ENCODE measurements at places on chromosomes 7 and 10.

GRCh38 chr7:89232-90019 lies 102.9 kb upstream of the FAM20C start:
- no peak overlapping the region for H3K4me3 ChIP-seq
- H3K4me1 ChIP-seq: peaks cover 51% of the 10 kb centered on the region
- no peaks in the 10 kb centered on the region for H3K36me3 ChIP-seq
- H3K27ac ChIP-seq: peak overlapping the region; percentile 89
- peak; percentile 66 for DNase-seq
- H3K27me3 ChIP-seq: no peaks in the 10 kb centered on the region

DNA sequence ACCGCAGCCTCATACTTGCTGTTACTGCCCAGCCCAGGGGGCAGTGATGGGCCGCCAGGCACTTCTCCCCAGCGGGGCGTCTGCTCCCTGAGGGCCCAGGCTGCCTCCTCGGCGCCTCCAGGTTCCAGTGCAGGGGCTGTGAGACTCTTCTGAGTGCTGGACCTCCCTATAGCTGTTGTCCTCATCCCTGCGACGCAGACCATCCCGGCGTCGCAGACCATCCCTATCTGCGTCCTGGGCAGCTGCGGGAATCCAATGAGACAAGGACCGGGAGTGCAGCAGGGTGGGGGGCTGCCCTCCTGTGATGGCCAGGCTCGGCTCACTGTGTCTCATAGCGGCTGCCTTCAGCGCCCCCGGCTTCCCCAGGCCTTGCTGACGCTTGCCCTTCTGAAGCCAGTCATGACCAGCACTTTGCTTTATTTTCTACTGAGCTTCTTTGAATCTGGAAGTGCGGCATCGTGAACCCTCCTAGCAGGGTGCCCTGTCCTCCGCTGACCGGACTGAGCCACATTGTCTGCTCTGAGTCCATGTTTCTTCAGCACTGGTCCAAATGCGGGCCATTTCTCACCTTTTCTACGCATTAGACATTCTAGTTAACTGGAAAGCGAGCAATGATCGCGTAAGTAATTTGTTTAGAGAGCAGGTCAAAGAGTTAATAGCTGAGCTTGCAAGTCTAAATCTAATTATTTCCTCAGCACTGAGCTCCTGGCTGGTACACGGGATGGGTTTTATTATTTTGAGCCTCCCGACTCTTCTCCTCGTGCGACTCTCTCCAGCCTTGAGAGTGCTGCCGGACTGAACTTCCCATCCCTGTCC lies 339.5 kb downstream of the WDR37 start:
- H3K27me3 ChIP-seq: no peaks in the 10 kb centered on the region
- H3K4me1 ChIP-seq: no peaks in the 10 kb centered on the region
- H3K36me3 ChIP-seq: no peaks in the 10 kb centered on the region
- no peak overlapping the region for H3K4me3 ChIP-seq

- DNase-seq: no peak
- H3K4me1 ChIP-seq: peaks cover 8% of the 10 kb centered on the region
- peaks cover 42% of the 10 kb centered on the region for H3K27me3 ChIP-seq
- no peak overlapping the region for H3K4me3 ChIP-seq
- no peaks in the 10 kb centered on the region for H3K36me3 ChIP-seq
Measured at GRCh38 chr10:42929993-42930392, 146.9 kb upstream of the RET start.

- no peak for DNase-seq
- H3K27ac ChIP-seq: no peak overlapping the region
- peaks cover 7% of the 10 kb centered on the region for H3K4me1 ChIP-seq
- H3K4me3 ChIP-seq: no peak overlapping the region
- no peaks in the 10 kb centered on the region for H3K36me3 ChIP-seq
Measured at GRCh38 chr7:120402801-120403200, 129.8 kb downstream of the KCND2 start.

DNA sequence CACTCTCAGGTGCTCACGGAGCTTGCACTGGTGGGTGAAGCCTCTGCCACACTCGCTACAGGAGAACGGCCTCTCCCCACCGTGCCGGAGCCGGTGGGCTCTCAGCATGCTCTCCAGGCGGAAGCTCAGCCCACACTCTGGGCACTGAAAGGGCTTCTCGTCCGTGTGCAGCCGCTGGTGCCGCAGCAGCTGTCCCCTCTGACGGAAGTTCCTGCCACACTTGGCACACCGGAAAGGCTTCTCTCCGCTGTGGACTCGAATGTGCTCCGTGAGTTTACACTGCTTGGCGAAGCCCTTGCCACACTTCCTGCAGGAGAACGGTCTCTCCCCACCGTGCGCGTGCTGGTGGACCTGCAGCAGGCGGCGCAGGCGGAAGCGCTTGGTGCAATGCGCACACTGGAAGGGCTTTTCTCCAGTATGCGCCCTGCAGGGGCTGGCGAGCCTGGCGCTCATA lies 19.3 kb downstream of the ZNF786 start:
- no peak for DNase-seq
- no peaks in the 10 kb centered on the region for H3K27me3 ChIP-seq
- no peak overlapping the region for H3K4me3 ChIP-seq
- H3K36me3 ChIP-seq: no peaks in the 10 kb centered on the region
- H3K27ac ChIP-seq: no peak overlapping the region
- H3K4me1 ChIP-seq: no peaks in the 10 kb centered on the region

- H3K4me1 ChIP-seq: peaks cover 10% of the 10 kb centered on the region
- H3K27me3 ChIP-seq: peaks cover 6% of the 10 kb centered on the region
- DNase-seq: peak; percentile 82
Measured at GRCh38 chr7:50197549-50197948, 104.5 kb upstream of the ZPBP start.

- no peak overlapping the region for H3K4me3 ChIP-seq
- no peaks in the 10 kb centered on the region for H3K36me3 ChIP-seq
- peaks cover 14% of the 10 kb centered on the region for H3K27me3 ChIP-seq
- H3K27ac ChIP-seq: no peak overlapping the region
Measured at GRCh38 chr7:142331941-142332340, 74.1 kb upstream of the PRSS58 start.

- no peaks in the 10 kb centered on the region for H3K36me3 ChIP-seq
- H3K4me1 ChIP-seq: peaks cover 28% of the 10 kb centered on the region
- H3K27ac ChIP-seq: peak overlapping the region; percentile 59
Measured at GRCh38 chr10:70354556-70354955, 27.9 kb downstream of the LRRC20 start.

- no peak overlapping the region for H3K27ac ChIP-seq
- no peaks in the 10 kb centered on the region for H3K27me3 ChIP-seq
- no peaks in the 10 kb centered on the region for H3K4me1 ChIP-seq
- no peaks in the 10 kb centered on the region for H3K36me3 ChIP-seq
Measured at GRCh38 chr10:15521328-15521903, 150.3 kb upstream of the FAM171A1 start.

GRCh38 chr7:7354674-7355073 lies 172.3 kb downstream of the C1GALT1 start:
- no peaks in the 10 kb centered on the region for H3K4me1 ChIP-seq
- H3K36me3 ChIP-seq: no peaks in the 10 kb centered on the region
- no peak overlapping the region for H3K4me3 ChIP-seq
- DNase-seq: peak; percentile 6
- H3K27ac ChIP-seq: no peak overlapping the region

GRCh38 chr10:79230328-79230830 lies 116.9 kb upstream of the PPIF start:
- H3K27ac ChIP-seq: peak overlapping the region; percentile 59
- no peaks in the 10 kb centered on the region for H3K27me3 ChIP-seq
- DNase-seq: peak; percentile 70
- peaks cover 15% of the 10 kb centered on the region for H3K4me1 ChIP-seq

DNA sequence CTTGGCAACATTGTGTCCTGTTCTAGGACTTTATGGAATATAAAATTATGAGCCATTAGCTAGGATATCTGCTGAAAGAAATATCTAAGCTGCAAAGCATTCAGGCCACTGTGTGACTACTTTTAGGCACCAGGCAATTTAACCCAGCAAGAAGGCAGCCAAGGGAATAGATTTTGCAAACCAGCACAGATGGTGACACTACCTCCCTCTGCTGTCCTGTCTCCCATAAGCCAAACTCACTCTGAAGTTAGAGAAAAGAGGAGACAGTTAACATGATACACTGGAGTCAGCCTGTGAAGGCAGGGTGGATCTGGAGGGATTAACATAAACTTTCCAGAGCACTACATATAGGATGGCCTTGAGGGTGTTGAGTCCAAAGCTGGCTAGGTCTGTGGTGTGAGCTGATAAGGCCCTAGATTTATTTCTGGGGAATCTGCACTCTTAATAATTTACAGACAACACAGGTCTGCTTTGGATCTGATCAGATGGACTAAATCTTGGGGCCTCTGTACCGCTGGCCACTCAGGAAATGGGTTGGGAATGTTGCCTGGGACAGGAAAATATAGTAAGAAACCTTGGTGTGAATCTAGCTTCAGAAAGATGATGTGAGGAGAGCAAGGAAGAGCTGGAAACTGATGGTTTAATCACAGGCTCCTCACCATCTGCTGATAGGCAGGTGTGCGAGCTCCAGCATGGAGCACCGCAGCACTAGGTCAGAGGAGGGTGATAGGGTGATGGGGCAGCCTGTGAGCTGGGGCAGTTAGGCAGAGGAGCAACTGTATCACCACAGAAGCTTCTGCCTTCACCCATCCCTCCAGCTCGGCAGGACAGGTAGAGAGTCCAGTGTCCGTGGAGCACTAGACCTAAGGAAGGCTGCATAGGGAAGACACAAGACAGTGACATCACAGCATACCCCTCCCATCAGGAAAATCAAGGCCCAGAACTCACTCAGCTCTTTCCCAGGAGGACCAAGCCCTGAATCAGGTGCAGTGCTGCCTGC lies 229.9 kb upstream of the PRSS1 start:
- H3K27ac ChIP-seq: no peak overlapping the region
- H3K4me3 ChIP-seq: no peak overlapping the region
- DNase-seq: no peak
- peaks cover 10% of the 10 kb centered on the region for H3K27me3 ChIP-seq
